ENCODE measurements at places on chromosomes 5 and 9.

- DNase-seq = no peak
Observed at GRCh38 chr5:137344723-137345322, 154.3 kb downstream of the SPOCK1 start.

- no peak for DNase-seq
Observed at GRCh38 chr5:41416336-41416735, 94.1 kb downstream of the PLCXD3 start.

GRCh38 chr5:148864113-148864841 lies 37.9 kb downstream of the ADRB2 start:
- DNase-seq = no peak

DNA sequence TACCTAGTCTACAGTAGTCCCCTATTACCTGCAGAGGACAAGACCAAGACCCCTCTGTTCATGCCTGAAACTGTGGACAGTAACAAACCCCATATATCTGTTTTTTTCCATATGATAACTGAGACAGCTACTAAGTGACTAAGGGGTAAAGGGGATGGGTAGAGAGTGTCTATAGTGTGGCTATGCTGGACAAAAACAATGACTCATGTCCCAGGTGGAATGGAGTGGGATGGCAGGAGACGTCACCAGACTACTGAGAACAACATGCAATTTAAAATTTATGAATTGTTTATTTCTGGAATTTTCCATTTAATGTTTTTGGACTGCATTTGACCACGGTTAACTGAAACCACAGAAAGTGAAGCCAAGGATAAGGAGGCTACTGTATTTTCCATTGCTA lies 171.8 kb downstream of the AGTPBP1 start:
- no peak for DNase-seq

- DNase-seq = no peak
Observed at GRCh38 chr5:107293541-107294210, 377.1 kb downstream of the EFNA5 start.

DNA sequence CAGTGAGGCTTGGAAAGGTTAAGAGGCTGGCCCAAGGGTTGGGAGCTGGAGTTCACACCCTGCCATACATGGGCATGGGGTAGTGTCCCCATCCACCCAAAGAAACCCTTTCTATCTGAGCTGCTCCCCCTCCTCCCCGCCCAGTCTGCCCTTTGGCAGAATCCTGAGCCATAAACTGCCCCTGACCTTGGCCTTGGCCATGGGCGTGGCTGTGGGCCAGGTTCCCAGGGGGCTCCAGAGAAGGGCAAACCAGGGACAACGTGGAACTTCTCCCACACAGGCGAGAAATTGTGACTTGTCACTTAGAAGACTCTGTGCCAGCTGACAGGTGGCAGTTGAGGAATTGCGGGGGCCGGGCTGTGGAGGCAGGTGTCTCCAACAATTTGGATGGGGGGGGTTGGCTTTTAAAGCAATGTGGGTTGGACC lies 4.8 kb downstream of the FAM78A start:
- DNase-seq = no peak

- no peak for DNase-seq
Observed at GRCh38 chr9:38644601-38645000, 24.2 kb upstream of the ANKRD18A start.

- no peak for DNase-seq
Observed at GRCh38 chr9:89432986-89433530, 64.9 kb downstream of the SEMA4D start.

DNA sequence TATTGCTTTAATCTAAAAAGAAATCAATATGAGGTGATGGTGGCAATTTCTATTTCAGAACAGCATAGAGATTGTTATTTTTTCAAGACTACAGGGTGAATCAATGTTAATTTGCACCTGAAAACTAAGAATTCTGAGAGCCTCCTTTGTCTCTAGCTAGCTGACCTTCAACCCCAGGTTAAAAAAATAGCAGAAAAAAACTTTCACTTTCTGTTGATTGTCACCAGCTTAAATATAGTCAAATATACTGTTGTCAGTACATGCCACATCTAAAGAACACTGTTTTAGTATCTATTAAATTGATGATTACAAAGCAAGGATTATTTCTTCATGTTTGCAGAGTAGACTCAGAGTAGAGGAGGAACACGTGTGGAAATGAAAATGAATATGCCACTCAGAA lies 1371.4 kb downstream of the MAT2B start:
- DNase-seq = no peak

DNA sequence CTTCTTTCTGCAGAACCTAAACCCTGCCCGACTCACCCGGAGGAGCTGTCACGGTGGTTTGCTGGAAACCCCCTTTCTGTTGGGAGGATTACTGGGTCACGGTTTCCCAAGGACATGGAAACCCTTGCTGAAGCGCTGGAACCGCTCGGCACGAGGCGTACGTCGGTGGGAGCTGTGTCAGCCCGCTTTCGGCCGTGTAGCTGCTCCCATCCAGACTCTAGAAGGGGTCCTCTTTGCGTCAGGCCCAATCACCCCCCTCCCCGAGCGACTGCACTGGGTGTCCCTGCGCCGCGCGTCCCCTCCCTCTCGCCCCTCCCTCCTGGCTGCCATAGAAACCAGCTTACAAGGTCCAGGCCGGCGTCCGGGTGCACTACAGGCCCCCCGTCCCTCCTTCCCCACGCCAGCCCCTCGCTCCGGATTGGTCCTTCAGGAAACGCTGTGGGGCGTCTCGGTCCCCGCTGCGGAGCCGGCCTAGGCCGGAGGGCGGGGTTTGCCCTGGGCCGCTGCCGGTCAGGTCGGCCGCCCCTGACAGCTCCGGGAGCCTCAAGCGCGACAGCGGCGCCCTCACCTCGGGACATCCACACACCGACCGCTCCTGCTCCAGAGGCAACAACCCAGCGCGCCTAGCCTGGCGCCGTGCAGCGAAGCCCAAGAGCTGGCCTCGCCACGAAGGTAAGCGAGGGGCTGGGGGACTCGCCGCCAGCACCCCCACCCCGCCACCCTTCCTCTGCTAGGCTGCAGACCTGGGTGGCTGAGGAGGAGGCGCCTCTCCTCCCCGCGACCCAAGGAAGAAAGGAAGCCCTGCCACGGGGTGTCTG lies at the start of gene NIM1K:
NIM1K (plus strand) TSS at position 486 of the 818 bp plus-strand sequence. CDS start 53,551 bp downstream, outside the sequence.
- DNase-seq = no peak

DNA sequence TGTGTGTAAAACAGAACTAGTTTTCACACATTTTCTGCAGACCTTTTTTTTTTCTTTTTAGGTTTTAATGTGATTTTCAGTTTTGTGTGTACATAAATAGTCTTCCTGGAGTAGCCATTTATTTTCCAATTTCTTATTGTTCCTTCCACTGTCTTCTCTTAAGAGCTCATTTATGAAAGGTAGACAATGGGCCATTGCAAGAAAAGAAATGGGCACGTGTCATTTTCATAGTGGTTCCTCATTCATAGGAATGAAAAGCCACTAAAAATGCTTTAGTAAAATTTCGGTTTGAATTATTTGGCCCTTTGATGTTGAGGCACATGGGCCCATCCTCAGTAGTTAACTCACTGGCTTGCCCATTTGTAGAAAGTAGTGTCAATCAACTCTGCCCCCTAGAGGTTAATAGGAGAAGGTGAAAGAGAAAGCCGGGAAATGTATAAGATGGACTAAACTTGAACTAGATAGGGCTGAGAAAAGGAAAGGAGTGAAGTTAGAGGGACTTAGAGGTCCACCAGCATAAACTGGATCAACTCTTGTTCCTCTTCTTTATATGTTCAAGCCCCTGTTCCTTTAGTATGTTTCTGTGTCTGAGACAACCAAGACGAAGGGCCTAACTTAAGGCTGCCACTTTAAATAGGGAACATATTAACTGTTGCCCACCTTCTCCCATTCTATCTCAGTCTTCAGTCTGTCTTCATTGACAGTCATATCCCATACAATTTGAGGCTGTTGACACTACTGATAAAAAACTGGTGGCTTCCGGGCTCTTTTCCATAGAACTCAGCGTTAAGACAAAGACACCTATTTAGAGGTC lies 72.6 kb downstream of the SMARCA2 start:
- DNase-seq = peak; percentile 8

- DNase-seq = no peak
Observed at GRCh38 chr9:131854334-131854733, 114.5 kb upstream of the RAPGEF1 start.

DNA sequence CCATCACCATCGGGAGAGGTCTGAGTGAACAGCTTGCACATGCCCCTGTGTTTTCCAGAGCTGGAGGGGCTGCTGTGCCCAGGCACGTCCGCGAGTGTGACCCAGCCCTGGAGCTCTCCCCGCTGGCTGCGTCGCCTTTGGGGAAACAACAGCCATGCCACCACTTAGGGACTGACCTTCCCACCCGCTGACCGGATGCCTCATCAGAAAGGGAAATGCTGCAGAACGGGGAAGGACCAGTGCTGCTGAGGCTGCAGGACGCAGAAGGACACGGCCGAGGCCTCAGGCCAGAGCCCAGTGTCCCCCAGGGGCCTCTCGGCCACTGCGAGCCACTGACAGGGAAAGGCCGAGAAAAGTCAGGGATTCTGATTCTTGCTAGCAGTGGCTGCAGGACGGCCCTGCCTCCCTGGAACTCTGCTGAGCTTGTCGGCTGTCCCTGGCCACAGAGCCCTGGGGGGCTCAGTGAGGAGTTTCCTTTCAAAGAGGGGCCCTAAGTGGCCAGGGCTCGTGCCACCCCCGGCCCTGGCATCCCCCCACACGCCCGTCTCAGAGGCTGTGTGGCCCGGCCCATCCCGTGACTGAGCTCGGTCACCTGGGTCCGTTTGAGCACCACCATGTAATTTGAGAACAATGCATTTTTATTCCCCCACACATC lies 130.8 kb downstream of the ZNF354C start:
- no peak for DNase-seq

DNA sequence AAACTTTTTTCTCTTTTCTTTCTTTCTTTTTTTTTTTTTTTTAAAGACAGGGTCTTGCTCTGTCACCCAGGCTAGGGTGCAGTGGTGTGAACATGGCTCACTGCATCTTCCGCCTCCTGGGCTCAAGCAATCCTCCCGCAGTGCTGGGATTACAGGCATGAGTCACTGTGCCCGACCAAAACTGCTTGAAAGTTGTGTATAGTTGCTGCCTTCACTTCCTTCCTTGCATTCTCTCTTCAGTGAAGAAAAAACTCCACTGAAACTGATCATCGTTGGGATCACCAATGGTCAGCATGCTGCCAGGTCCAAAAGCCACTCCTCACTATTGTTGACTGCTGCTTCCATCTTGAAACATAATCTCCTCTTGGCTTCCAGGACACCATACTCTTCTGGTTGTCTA lies 66.6 kb upstream of the CTNNA1 start:
- no peak for DNase-seq

DNA sequence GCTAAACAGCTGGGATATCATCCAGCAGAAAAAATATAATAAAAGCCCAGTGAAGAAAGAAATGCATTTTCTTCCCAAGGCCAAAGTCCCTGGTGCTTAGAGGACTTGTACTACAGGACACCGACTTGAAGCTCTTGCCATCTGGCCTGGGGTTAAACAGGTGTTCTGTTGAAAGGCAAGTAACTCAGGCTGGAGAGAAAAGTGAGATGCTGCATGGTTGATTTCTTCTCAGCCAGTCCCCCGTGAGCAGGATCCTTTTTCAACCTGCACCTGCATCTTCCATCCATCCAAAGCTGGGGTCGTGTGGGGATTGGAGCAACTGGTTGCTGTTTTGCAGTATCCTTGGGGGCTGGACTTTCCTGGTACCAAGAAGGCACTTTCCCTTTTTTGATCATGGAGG lies 146.1 kb upstream of the RPS23 start:
- no peak for DNase-seq

DNA sequence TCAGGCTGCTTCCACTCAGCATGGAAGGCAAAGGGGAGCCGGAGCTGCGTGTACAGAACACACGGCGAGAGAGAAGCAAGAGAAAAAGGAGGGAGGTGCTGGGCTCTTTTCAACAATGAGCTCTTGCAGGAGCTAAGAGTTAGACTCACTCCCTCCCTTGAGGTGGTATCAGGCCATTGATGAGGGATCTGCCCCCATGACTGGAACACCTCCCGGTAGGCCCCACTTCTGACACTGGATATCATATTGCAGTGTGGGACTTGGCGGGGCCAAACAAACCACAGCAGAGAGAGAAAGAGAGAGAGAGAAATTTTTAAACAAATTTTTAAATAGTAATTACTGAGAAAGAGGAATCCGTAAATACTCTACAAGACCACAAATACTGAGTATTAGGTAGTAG lies 182.2 kb downstream of the TRIO start:
- no peak for DNase-seq

DNA sequence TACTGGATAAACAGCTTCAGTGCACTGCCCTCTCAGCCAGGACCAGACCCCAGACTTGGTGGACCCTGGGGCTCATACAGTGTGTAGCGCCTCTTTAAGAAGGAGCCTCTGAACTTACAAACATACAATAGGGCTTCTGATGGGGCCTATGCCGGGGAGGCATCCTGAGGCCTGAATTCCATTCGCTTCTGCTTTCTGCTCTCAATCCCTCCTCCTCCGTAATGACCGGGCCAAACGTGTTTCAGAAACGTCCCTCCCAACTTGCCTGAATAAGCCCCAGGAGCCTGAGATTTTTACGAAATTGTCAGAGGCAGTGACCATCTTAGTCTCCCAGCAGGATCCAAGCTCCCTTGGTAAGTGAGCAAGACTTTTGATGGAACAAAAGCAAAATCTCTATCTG lies 128.1 kb upstream of the BOD1 start:
- DNase-seq = no peak

DNA sequence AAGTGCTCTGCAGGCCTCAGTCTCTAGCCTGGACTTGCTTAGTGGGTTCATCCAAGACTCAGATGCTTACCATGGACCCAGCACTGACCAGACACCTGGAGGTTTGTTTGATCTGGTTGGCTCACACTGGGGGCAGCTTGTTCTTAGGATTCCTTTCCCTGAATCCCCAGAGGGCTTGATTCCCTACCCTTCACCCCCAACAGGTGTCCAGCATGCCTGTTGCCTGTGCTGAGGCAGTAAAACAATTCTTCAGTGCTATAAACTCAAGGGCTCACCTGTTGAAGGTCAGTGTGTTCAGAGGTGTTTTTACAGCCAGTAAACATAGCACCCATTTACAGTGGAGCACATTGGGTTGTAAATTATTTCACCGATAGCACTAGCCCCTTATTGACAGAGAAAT lies 123.8 kb upstream of the KLF4 start:
- no peak for DNase-seq

DNA sequence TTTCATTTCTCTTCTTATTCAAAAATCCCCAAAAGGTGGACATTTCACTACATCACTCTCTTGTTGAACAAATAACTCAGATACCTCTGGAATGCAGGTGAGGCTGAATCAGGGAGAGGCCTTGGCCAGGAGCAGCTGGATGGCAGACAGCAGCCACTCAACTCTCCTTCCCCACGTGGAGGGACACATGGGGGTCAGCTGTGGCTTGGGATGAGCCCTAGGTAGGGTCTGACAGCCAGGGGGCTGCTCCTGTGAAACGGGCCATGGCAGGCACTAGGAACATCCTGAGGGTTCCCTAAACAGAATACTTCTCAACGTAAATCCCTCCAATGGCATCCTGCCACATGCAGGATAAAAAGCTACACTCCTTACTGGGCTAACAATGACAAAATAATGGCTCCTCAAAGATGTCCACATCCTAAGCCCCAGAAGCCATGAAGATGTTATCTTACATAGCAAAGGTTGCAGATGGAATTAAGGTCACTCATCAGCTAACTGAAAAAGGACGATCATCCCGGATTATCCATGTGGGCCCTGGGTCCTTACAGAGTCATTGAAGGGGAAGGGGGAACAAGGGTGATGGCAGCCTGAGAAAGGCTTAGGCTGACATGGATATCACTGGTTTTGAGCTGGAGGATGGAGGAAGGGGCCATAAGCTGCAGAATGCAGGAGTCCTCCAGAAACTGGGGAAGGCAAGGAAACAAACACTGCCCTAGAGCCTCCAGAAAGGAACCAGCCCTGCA lies 31.4 kb upstream of the S1PR3 start:
- no peak for DNase-seq

All from effector CD4-positive, alpha-beta T cell (primary cell).